ENCODE measurements at places on chromosomes 5 and 9.

GRCh38 chr5:92758552-92758951, 822.5 kb downstream of the NR2F1-AS1 start:
- DNase-seq, result no peak

GRCh38 chr9:137751616-137752015, 126.0 kb upstream of the CACNA1B start:
- no peak for DNase-seq

GRCh38 chr9:16763946-16764345, 106.5 kb downstream of the BNC2 start:
- DNase-seq, result no peak

GRCh38 chr5:67620424-67621397, 424.1 kb upstream of the CD180 start:
- DNase-seq, result no peak

- no peak for DNase-seq
Measured at GRCh38 chr5:82859451-82860140, 217.6 kb downstream of the TMEM167A start.

GRCh38 chr9:129352146-129352865, 174.2 kb upstream of the IER5L start:
- DNase-seq, result no peak

DNA sequence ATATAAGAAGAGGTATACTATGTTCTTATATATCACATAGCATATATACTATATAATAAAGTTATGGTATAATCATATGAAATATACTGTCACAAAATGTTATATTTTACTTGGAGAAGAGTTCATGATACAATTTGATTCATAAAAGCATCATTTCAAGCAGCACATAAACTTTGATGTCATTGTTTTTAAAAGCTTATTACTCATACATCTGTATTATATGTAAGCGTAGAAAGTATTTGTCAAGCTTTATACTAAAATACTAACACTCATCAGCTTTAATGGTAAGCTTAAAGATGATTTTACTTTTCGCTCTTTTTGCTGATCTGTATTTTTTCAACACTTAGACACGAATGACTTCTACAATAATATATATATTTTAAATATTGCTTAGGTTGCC, 34.0 kb upstream of the ZNF618 start:
- DNase-seq, result no peak

DNA sequence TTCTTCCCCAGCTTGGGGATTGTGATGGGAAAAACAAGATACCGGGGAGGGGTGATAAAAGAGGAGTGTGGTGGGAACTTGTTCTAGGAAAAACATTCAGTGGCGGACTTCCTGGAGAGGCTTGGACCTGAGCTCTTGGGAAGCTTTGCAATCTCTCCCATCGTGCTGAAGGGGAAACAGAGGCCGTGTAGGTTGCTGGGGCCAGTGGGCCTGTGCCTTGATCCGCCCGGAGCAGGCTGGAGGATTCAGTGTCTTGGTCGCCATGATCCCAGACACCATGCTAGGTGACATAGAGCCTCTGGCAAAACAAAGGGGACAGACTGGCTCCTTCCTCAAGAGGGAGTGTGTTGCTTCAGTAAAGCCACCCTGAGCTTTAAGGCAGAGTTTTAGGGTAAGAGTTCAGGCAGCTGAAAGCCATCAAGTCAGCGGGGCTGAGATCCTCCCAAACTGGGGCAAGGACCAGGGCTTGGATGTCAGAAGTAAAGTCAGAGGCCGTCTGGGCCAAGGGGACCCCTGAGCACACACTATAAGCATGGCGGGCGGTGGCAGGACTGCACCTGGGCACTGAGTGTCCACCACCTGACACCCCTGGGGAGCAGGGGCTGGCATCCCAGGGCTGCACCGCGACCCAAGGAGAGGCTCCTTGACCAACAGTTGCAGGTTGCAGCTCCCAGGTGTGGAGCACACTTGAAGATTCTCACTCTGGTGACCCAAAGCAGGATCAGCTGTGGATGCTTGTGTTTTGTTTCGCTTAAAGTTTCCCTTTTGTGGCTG, 44.7 kb downstream of the TRIP13 start:
- no peak for DNase-seq

DNA sequence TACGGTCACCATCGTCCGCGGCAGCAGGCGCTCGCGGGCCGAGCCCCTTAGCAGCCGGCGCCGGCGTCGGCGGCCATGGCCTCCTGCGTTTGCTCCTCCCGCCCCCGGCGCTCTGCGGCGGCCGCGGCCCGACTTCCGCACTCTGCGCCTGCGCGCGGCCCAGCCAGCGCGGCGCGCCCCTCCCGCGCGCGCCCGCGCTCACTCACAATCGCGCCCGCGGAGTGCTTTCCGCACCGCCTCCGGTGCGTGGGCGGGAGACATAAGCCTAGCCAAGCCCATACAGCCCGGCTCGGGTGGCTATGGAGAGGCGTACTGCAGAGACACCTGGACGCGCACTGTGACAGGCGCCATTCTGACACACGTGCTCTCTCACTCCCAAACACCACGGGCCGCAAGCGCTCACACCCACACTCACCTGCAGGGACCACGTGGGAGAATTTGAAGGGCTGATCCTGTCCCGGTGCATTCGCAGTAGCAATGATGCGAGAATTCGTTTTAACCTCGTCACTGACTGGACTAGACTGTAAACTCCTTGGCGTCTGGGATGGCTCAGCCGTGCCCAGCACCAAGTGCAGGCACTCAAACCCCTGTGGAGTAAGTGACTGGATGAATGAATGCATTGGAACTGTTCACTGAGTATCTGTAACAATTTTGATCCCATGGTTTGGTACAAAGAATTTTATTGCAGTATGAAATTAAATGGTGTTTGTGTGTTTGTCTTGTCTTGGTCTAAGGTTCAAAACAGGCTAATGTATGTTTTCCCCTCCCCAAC, at the start of gene RNF145:
Gene RNF145, minus strand, starts transcription at position 116 of the 772 bp plus-strand sequence. CDS start 5,936 bp downstream, outside the sequence.
- peak; percentile 84 for DNase-seq

DNA sequence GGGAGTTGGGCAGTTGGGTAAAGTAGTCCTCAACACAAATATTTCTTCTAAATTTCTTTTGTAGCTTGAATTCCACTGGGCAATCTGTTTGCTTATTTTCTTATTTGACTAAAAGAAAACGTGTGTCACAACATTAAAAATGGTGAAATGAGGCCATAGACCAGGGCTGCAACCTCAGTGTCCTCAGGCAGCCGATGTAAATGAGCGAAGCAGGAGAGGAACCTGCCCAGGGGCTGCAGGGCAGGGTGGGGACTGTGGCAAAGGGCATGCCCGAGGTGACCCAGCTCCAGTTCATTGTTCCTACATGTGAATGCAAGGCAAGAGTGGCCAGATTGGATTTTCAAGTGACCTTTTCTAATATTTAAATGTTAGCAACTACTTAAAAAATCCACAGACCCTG, 74.7 kb downstream of the TENT4A start:
- DNase-seq, result no peak

DNA sequence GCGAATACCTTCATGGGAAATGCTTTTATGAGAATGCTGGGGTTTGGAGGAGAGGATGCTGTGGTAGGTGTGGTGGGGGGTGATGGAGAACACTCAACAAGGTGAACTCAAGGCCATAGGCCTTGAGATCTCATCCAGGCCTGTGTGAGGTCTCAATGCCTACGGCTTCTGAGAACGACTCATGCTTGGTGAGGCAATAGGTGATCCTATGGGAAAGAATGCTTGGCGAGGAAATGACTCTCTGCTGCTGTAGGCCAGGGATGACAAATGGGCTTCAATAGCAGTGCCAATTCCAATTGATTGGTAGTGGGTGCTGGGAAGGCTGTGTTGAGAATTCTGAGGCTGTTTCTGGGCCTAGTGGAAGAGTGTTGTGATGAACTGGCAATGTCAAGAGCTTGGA, 280.2 kb upstream of the CLINT1 start:
- no peak for DNase-seq

DNA sequence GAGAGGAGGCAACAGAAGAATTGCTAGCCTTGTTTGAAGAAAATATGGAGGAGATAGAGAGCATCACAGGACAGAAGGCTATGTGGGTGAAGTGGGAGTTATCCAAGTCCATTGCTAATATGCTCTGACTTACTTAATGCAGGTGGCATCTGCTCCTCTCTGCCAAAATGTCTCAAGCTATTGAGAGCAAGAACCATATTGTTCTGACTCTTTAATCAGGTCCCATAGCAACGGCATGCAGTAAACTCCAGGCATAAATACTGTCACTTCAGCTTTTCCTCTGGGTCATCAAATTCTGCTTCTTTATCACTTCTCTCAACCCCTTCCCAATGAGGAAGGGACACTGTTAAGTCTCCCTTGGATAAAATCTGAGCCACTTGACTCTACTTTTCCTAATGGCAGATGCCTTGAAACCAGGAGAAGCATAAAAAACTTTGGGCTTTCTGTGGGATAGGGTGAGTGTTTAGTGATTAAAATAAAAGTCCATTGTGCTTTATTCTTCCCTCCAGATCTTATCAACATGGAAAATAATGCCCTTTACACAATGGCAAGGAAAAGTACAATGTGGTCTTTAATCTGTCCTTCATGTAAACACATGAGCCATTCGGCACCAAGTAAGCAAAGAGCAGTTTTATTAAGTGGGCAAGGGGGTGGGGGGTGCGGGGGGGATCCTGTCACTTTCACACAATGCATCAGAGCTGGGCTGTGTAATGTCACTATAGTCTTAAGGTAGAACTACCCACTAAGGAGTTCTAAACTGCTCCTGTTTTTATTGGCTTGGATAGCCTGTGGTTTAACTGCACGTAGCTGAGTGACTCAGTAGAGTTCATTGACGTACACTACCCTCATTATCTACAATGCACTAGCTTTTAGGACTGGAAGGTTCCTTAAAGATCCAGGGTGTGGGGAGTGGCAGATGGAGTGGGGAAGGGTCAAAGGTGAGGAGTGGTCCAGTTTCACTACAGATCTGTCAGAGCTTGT, 71.0 kb upstream of the TARS1 start:
- DNase-seq, result no peak

GRCh38 chr9:138070815-138071214, 193.2 kb downstream of the CACNA1B start:
- DNase-seq, result no peak

DNA sequence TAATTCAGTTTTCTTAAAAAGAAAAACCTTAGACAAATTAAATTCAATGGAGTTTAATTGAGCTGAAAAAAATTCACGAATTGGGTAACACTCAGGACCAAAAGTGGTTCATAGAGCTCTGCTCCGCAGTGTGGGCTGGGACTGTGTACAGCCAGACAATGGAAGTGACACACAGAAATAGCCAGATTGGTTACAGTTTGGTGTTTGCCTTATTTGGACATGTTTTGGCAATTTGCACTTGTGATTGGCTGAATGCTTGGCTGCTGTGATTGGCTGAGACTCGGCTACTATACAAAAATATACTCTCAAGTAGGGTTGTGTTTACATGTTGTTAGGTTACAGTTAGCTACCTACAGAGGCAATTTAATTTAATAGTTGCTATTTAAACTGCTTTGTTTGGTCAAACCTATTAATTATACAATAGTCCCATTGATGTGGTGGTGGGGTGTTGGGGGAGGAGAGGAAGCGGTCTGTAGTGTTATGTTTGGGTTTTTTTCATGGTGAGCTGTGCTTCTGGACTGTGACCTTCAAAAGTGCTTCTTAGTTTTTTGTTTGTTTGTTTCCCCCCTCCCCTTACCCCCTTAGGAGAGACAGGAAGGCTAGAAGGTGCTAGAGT, 95.2 kb downstream of the CNTLN start:
- no peak for DNase-seq

DNA sequence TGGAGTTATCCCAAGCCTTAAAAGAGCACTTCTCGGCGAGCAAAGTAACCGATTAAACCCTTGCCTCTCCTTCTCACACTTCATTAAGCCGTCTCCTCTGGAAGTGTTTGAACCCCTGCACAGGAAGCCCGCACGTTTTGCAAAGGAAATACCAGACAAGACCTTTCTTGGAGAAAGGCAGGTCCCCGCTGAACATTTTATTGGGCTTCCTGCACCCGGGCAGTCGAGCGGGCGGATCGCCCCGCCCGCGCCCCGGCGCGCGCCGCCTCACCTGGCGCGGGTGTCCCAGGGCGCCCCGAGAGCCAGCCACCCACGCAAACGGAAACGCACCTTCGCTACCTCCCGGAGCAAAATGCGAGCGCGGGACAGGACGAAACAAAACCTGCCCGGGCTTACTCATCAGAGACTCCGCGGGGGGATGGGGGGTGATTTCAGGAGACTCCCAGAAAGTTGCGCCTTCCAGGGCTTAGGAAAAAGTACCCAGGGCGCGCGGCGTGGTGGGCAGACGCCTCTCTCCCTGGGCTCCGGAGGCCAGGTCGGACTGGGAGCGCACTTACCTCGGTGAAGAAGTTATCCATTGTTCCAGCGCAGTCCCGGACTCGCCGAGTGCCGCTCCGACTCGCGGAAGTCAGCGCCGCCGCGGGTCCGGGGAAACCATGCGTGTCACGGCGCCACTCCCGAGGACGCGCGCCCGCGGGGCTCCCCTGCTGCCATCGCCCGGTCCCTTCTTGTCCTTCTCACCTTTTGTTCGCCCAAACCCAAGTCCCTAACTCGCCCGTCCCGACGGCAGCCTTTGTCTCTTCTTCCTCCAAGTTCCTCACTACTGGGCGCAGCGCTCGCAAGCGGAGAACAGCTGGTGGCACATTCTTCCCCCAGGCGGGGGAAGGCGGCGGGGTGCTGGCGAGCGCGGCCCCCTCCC, 598 bp downstream of the MYO10 start:
- no peak for DNase-seq

- no peak for DNase-seq
Measured at GRCh38 chr5:59371525-59372127, 521.9 kb downstream of the PDE4D start.

- no peak for DNase-seq
Measured at GRCh38 chr5:97121848-97122247, 20.6 kb downstream of the LIX1 start.

DNA sequence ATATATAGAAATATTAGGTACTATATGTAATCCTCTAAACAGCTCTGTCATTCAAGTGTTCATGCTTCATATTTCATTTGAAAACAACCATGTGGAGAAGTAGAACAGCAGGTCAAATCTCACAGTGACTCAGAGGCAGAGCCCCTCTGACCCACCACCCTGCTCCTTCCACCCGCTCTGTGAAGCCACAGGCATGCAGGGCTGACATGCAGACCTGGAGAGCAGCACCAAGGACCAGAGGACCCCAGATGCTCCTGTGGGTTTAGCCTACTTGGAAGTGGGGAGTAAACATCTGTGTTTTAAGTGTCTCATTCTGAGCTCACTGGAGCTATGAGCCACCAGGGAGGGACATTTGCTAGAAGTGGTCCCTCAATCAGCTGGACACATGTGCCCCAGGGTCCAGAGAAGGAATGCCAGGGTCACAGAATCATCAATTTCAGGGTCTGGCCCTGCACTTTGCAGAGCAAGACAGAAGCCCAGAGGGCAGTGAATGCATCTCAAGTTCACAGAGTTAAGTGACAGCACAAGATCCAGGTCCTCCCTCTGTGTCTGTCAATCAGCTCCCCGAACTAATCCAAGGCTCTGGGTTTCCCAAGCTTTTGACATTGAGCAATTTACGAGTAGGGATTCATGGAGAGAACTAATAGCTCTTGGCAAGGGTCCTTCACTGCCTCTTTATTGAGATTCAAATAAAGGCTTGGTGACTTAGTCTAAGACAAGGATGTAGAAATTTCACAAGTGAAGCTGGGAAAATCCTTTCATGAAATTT, 441.1 kb downstream of the SEMA5A start:
- no peak for DNase-seq
